LHCN-M2 (cell line): ENCODE measurements at places on chromosomes 16 and 17.

GRCh38 chr16:3119286-3119685, 6.9 kb downstream of the ZNF205 start:
- no peak for DNase-seq

- DNase-seq = no peak
These were observed 142.0 kb downstream of the SSH2 start for GRCh38 chr17:29787995-29788394.

- DNase-seq = no peak
These were observed 25.5 kb downstream of the POLR3E start for GRCh38 chr16:22322741-22323140.

DNA sequence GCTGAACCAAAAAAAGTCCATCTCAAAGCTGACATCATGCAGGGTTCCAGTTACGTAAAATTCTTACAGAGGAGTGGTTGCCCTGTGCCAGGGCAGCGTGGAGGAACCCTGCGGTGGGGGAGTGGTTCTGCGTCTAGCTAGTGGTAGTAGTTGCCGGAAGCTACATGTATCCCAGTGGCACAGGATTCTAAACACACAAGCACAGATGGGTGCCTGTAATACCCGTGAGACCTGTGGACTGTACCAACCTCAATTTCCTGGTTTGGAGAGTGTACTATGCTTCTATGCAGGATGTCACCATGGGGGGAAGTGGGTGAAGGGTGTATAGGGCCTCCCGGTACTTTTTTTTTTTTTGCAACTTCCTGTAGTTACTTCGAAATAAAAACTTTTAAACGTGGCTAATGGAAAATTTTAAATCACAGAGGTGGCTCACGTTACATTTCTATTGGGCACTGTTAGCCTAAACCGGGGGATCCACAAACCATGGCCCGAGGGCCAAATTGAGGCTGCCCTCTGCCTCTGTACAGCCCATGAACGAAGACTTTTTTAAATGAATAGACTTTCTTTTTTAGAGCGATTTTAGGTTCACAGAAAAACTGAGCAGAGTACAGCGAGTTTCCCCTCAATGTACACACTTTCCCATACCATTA, 38.5 kb downstream of the TBC1D16 start:
- no peak for DNase-seq

DNA sequence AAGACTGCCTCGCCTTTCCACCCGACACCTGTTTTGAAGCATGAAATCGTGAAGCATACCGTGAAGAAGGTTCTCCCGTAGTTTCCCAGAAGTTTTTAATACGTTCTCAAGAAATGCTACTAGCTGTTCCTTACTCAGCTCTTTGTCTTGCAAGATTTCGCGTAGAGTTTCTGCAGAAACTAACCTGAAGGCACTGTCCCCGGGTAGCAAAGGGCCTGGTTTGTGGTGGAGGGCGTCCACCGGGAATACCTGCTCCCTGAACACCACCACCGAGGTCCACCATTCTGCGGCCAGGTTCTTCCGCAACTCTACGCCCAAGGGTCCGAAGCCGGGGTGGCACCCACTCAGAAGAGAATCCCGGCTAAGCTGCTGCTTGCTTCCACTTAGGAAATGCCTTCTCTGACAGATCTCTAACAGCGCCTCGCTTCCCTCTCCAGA, 487 bp downstream of the POLG2 start:
- no peak for DNase-seq

- DNase-seq = no peak
These were observed 37.8 kb downstream of the MSI2 start for GRCh38 chr17:57294101-57294500.
